ENCODE measurements at places on chromosomes 12 and 14.

DNA sequence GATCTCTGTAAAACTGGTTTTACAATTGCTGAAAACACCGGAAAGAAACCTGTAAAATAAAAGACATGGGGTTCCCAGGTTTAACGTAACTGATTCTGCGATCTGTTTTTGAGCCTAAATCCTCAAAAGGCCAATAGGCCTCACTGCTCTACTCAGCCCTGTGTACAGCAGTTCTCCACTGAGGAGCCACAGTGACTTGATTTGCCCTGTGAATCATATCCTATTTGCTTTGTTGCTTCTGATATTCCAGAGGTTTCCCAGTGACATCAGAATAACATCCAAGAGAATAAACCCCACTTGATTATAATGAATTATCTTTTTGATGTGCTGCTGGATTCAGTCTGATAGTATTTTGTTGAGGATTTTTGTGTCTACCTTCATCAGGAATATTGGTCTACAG, 27.5 kb downstream of the MDM1 start:
- DNase-seq: no peak

DNA sequence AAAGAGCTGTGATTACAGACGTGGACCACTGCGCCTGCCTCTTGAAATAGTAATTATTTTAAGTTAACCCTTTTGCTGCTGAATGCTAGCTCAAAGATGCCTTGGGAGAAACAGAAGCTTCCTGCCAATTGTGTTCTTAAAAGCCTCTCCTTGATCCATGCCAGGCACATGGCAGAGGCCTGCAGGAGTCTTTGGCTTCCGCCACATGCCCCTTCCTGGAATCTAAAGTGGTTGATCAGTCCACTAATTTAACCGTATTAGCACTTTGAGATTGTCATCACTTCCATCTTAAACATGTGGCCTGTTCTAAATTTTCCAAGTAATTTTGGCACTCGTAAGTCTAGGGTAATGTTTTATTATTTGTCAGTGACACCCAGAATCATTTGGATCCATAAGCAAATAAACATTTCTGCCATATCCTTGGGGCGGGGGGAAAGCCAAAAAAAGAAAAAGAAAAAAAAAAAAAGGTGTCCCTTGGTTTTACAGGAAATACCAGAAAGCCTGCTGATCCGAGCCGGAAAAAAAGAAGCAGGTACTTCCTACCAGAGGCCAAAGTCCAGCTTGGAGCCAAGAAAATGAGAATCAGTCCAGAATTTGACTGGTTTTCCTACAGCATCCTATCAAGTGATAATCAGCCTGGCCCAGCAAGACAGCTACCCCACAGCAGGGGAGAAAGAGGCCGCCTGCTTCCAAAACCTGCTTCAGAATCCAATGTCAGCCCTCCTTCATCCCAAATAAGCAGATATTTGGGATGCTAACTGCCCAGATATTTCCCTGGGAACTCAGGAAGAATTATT, 104.8 kb downstream of the KCNK10 start:
- no peak for DNase-seq

- DNase-seq: no peak
Observed at GRCh38 chr12:130517588-130517987, 179.9 kb downstream of the PIWIL1 start.

- DNase-seq: no peak
Observed at GRCh38 chr12:7206691-7207090, 17.2 kb downstream of the PEX5 start.

DNA sequence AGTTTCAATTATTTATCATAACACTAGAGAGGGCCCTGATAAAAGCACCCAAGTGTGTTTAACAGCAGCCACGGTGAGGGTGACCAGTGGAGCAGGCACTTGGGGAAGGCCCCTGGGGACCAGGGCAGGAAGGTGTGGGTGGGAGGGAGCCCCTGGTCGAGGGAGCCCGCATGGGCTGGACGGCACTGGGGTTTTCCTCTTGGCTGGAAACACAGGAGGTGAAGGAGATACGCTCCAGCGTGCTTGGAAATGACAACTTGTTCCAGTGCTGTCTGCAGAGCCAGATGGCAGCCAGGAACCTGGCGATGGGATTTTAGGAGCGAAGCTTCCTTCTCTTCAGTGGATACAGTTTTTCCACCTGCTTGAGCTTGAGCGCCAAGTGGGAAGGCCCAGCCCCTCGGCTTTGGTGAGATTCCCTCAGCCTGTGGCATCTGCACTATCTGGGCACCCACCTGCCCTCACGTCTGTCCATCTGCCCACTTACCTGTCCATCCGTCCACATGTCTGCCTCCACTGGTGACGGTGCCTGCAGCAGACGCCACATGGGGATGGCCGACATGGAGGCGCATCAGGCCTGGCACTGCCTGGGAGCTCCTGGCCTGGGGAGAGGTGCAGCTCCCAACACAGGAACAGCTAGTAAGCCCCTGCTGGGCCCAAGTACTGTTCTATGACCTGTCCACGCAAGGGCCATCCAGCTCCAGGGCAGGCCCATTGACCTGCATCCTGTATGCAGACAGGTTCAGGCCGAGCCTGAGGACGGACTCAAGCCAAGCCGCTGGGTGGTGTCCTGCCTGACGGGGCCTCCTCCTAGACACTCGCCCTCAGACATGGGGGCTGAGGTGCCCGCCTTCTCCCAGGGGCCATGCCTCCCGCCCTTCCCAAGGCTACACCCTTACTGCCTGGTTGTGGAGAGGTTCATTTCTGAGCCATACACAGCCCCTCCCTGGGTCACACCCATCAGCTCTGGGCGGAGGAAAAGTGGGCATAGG, 192.2 kb upstream of the C14orf180 start:
- DNase-seq: no peak

DNA sequence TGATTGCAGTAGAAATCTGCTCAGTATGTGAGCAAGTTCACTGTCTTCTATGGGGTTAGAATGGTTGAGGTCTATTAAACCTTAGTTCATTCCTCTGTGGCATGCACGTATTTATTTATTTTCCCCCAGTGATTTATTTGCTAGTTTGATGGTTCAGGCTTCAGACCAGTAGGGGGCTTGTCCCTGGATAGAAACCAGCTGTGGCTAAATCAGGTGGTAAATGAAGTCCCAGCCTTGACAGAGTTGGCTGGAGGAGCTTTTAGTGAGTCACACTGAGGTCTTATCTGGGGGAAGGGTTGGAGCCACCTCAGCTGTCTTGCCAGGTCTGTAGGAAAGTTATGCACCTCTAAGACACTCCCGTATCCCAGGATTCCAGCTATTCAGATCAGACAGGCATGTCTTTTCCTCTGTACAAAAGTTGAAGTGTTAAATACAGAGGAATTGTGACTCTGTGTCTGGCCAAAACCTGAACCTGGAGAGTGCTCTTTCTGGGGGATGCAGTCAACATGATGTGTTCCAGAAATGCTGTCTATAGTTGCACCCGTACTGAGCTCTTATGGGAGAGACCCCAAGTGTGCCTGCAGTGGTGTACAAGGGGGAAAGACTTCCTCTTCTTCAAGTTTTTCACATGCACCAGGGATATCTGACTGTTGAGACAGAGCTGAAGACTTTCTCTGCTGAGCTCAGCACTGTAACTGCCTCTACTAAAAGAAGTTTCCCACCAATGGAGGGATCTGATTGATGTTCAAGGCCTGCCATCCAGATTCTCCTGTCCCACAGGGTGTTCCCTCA, 1322.1 kb downstream of the TMEM121 start:
- no peak for DNase-seq

GRCh38 chr12:100737168-100737567, 57.4 kb upstream of the ANO4 start:
- DNase-seq: no peak

DNA sequence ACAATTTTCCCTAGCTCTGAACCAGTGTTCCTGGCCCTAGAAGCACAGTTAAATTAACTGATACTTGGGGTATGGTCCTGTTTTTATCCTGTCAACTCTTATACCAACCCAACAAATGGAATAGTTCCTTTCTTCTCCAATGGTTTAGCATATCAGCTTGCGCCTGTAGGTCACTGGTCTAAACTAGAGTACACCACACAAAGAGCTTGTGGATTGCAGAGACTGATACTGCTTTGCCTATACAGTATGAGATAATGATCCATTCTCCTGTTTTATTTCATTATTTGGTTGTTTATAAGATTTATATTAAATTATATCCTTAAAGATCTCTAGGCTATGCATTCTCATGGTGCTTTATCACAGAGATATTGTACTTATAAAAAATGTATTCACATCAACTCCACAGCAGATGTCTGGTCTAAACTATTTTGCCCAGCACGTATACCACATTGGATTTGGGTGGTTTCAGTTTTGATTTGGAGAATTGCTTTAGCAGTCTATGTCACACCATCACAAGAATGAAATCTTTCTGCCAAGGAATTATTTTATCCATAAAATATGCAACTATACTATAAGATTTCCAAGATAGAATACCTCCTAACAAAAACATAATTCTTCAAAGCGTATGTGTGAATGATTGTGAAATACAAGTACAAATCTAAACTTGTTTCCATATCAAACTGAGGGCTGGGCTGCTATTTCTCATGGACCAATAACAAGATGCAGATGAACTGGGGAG, 142.1 kb downstream of the SLC16A7 start:
- no peak for DNase-seq

DNA sequence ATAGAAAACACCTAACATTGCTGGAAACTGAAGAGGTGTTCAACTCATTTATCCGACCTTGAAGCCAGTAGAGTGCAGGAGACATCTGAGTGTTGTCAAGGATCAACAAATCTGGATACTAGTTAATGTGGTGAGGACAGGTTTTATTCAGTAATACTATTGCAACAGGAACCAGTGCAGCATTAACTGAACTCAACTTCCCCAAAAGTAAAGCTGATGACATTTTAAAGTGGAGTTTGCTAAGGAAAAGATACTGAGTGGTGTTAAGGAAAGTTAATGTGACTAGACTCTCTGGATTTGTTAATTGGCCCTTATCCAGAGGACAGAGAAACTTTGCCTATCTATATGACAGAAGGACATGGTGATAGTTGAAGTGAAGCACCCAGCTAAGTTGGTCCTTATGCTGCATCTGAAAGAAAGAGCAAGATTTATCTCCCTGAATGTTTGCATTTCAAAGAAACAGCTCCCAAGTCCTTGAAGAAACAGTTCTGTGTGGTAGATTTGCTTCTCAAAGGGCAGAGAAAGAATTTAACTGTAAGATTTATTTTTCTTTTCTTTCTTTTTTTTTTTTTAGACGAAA, 1.2 kb upstream of the CLEC7A start:
- DNase-seq: no peak

GRCh38 chr14:86712727-86713126, 1182.8 kb downstream of the FLRT2 start:
- DNase-seq: no peak

DNA sequence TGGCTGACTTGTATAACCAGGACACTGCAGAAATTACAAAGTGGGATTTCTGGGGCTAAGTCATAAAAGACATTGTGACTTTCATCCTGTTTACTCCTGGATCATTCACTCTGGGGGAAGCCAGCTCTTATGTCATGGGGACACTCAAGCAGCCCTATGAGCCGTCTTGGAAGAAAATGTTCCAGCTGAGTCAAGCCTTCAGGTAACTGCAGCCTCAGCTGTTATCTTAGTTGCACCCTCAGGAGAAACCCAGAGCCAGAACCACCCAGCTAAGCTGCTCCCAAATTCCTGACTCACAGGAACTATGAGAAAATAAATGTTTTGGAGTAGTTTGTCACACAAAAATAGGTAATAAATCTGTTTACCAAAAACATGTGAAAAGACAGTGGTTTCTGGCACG, 43.1 kb upstream of the GXYLT1 start:
- no peak for DNase-seq

GRCh38 chr14:102525219-102525928, 15.8 kb upstream of the ANKRD9 start:
- DNase-seq: no peak

DNA sequence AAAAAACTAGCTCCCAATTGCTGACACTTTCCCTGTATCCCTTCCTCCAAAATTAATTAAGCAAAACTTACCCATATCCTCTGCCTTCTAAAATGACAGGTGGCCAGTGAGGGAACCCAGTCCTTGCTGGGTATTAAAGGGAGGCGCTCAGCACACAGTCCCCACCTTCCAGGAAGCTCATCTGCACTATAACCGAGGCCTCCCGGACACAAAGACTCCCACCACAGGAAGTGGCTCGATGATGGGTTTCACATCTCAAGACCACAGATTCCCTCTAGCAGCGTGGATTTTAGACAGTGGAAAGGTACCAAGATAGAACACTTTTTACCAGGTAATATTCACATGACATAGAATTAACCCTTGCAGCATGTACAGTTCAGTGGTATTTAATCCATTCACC, 126.8 kb upstream of the NCOR2 start:
- DNase-seq: no peak

DNA sequence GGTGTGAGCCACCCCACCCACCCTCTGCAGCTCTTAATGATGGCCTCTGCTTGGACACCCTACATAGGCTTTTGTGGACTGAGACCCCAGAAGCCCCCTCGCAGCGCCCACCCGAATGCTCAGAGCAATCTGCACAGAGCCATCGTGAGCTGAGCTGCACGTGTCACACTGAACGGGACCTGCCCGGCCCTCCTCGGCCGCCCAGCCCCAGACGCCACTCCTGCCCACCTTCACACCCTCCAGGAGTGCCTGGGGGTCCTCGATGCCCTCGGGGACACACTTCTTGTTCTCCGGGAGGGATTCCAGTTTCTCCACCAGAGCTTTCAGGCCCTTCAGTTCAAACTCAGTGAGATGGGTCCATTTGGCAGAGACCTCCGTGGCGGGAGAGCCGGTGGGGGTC, 71.5 kb downstream of the KDM2B start:
- no peak for DNase-seq

GRCh38 chr14:24143511-24143910, 2.1 kb upstream of the EMC9 start:
- DNase-seq: no peak

GRCh38 chr12:66776974-66777373, 98.1 kb upstream of the GRIP1 start:
- DNase-seq: no peak

GRCh38 chr12:72035625-72036024, 97.0 kb downstream of the TPH2 start:
- DNase-seq: no peak

- no peak for DNase-seq
Observed at GRCh38 chr14:104092931-104093365, 7.4 kb downstream of the ASPG start.

DNA sequence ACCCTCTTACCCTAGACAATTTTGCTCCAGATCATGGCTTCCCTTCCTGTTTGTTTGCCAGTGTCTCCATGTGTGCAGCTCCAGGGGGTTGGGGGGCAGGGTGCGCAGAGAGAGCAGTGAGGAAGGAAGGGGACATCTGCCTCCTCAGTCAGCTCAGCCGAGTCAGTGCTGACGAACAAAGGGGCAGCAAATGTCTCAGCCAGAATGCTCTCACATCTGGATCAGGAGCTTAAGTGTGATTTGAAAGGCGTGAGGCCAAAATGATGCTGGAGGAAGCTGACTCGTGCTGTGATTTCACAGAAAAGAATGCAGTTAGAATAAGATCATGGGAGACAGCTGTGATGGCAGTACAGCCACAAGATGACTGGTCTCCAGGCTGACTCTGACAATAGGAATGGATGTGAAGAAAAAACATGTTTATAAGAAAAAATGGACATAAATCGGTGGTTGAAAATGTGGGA, 27.1 kb upstream of the CDK17 start:
- DNase-seq: no peak

Data from stimulated activated CD8-positive, alpha-beta memory T cell treated with anti-CD3 and anti-CD28 coated beads, Interleukin-7, amount 100 ng/mL, for 24 hours (primary cell).